Pancreas (tissue), 10 donors: ENCODE measurements at places on chromosomes 6 and 20. TPM values are rescaled to one million over a fixed set of nuclear protein-coding genes. Genes with fewer than 3 reads are reported as not detected.

DNA sequence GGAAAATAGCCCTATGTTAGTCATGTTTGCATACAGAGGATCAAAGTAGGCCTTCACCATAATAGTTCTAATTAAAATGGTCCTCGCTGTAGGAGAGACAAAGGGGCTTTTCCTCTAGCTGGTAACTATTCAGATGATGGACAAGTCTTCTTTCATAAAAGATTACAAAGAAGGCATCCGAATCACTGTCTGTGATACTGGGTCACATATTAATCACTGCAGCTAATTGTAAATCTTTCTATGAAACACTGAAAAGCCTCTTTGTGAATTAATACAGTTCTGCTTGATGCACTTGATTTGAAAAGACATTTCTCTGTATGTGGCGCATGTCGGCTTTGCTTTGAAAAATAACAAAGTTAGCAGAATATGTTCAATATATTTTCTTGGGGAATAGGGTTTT lies 520.8 kb downstream of the KIF16B start:
- H3K4me3 ChIP-seq, result no peak overlapping the region
- H3K27me3 ChIP-seq, result no peaks in the 10 kb centered on the region
- H3K36me3 ChIP-seq, result no peaks in the 10 kb centered on the region
- DNase-seq, result no peak
- H3K27ac ChIP-seq, result no peak overlapping the region

- H3K4me3 ChIP-seq, result no peak overlapping the region
- no peak for DNase-seq
- no peaks in the 10 kb centered on the region for H3K27me3 ChIP-seq
- no peak overlapping the region for H3K27ac ChIP-seq
- H3K4me1 ChIP-seq, result no peaks in the 10 kb centered on the region
Measured at GRCh38 chr6:86128130-86128814, 485.6 kb upstream of the SYNCRIP start.

- no peaks in the 10 kb centered on the region for H3K27me3 ChIP-seq
- H3K4me3 ChIP-seq, result no peak overlapping the region
- no peak for DNase-seq
- no peak overlapping the region for H3K27ac ChIP-seq
- H3K4me1 ChIP-seq, result no peaks in the 10 kb centered on the region
- no peaks in the 10 kb centered on the region for H3K36me3 ChIP-seq
Measured at GRCh38 chr20:10357974-10358373, 76.0 kb downstream of the MKKS start.

Gene WFDC10B
- not detected for total RNA-seq

Gene PKIB
- 1.2 TPM for total RNA-seq
